Thoracic aorta (tissue), 2 donors: ENCODE measurements at places on chromosomes 6 and 20. TPM values are rescaled to one million over a fixed set of nuclear protein-coding genes. Genes with fewer than 3 reads are reported as not detected.

DNA sequence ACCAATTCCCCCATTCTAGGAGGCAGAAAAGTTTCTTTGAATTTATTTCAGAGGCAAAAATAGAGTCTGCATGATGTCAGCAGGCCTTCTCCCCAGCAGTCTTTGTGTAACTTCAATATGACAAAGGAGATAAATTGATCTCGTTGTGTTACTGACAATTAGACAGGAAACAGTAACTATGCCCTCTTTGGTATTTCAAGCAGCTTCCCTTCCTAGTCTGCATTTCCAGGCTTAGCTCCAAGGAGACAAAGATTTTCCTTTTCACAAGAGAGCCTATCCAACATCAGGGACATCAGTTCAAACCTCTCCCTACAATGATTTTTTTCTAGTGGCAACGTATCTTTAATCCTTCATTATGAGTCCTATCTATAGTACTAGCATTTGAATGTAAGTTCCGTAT lies 245.9 kb upstream of the HSF2 start:
- DNase-seq, result no peak

BTN1A1 gene
- total RNA-seq, result not detected

DNA sequence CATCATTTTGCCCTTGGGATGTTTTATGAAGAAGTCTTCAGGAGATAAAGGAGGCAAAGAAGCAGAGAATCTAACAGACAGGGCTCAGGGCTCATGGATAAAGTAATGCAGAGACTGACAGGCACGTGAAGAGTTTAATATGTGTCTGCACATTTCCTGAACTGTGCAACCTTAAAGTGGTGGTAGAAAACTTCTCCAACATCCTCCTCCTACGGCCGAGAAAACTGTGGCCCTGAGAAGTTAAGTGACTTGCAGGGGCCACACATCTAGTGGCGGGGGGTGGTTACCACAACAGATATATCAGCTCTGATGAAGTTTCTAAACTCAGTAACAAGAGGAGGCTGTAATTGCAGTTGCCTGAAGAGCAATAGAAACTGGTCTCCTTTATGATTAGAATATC lies 61.0 kb downstream of the SOBP start:
- DNase-seq, result no peak

- DNase-seq, result no peak
Observed at GRCh38 chr20:62382306-62383198, 4.4 kb upstream of the RPS21 start.

GRCh38 chr6:16727996-16728395 lies 33.3 kb downstream of the ATXN1 start:
- no peak for DNase-seq

DNA sequence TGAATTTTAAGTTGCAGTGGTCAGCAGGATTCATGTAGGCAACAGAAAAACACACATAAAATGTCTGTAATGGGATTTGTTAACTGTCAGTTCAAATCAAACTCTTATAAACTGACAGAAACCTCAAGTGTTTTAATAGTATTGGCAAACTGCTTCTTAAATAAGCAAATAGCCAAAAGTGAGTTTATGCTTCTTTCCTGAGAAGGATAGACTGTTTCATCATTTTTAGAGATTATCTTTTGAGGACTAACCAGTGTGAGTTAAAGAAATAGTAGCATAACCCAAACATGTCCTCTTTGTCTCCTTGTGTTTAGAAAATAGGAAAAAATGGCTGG lies 68.0 kb downstream of the AIG1 start:
- no peak for DNase-seq

RAB32 gene
- total RNA-seq, result 42.4 TPM

TREM2 gene
- total RNA-seq, result 9.8 TPM

- no peak for DNase-seq
Observed at GRCh38 chr6:27407153-27407814, 18.7 kb downstream of the ZNF391 start.

GRCh38 chr6:14635195-14635594 lies 517.6 kb downstream of the CD83 start:
- DNase-seq, result no peak

- no peak for DNase-seq
Observed at GRCh38 chr20:7415427-7415826, 524.8 kb downstream of the HAO1 start.

DNA sequence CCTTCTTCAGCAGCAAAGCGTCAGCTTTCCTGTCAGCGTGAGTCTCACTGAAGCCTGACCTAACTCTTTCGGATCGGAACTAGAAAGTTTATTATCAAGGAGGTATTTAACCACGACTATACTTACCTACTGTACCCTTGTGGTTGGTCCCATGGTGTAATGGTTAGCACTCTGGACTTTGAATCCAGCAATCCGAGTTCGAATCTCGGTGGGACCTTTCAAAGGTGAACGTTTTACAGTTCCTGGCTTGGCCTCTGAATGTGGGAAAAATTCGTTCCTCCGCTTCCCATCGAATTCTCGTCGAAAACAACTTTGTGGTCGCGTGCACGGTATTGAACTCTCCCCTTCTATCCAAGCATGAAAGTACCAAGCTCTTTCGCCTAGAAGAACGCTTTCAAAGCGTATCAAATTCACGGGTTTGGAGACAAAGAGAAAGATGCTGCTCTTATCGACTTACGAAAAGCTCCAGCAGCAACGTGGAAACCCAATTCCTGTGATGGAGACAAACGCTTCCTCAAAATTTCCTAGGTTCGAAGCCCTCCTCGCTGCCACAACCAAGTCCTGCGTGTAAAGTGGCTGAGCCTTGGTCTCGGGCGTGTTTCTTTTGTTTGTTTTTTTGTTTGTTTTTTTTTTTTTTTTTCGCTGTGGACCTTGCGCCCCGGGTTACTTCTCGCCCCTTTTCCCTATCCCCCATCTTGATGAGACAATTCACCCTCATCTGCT lies 63.7 kb downstream of the GPX5 start:
- DNase-seq, result no peak

- no peak for DNase-seq
Observed at GRCh38 chr20:53938739-53939138, 131.7 kb downstream of the BCAS1 start.

EDN1 gene
- total RNA-seq, result 6.5 TPM

DNA sequence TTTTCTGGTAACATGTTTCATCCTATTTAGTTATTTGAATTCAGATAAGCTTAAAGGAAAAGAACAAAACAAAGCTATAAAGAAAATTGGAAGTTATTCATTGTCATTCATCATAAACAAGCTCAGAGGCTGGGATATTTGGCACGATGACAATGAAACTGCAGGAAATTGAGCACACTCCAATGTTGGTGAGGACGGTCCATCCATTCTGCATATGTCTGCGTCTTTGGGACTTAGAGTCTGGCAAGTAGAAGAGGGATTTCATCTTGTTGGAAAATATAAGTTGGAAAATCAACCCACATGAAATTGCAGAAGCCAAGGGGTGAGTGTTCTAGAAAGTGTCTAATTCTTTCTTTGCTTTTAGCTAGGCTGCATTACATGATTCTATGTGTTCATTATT lies 78.4 kb downstream of the HDGFL1 start:
- no peak for DNase-seq

PAX1 gene
- not detected for total RNA-seq

GRCh38 chr6:83155794-83156193 lies 37.3 kb downstream of the PGM3 start:
- DNase-seq, result no peak
